ENCODE measurements at places on chromosomes 11 and 22.

- DNase-seq, result no peak
Measured at GRCh38 chr11:81135570-81135969, 1598.1 kb downstream of the FAM181B start.

DNA sequence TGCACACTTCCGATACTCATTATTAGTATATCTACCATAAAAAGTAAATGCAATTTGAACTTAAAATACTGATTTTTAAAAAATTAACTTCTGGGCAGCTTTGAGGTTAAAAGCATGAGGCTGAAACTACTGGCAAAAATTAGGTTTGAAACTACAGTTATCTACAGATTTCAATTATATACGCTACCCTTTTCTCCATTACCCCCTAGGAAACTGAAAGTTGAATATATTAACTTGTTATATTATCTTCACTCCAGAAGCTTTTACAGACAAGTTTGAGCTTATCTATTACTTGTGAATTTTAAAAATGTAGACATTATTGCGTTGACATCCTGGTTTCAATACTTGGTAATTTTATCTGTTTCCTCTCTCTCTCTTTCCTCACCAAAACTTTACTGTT, 96.7 kb upstream of the DDI1 start:
- no peak for DNase-seq

GRCh38 chr22:49724893-49725489, 102.7 kb downstream of the BRD1 start:
- DNase-seq, result peak; percentile 20

GRCh38 chr22:50087646-50088045, 2.2 kb upstream of the MOV10L1 start:
- no peak for DNase-seq

GRCh38 chr11:34680206-34680605, 59.3 kb downstream of the EHF start:
- peak; percentile 67 for DNase-seq

DNA sequence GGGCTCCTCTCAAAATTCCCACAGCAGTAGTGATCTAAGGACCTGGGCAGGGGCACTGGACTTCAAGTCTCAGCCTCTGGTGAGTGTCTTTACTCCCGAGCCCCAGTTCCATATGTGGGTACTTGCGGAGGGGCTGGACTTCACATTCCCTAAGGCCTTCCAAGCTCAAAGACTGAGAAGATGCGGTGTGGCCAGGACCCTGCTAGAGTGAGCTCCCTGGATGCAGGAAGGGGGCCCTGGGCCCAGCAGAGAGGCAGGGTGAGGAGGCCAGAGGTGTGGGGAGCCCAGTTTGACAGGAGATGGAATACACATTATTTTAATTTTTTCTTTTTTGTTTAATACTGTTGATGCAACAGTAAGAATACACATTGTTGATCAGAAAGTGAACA, 83.7 kb downstream of the IGLL1 start:
- no peak for DNase-seq

DNA sequence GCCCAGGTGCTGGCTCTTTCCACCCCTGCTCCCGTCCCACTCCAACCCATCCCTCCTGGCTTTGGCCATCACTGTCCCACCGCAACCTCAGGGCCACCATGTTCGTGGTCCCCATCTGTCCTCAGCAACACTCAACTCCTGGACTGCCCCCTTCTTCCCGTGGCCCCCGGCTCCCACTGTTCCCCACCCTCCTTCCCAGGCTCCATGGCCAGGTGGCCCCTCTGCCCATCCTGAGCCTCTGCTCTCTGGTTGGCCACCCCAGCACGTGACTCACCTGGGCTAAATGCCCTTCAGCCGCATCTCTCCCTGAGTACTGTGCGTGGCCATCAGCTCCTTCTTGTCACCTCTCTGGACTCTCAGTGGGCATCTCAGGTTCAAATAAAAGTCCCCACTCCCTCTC, 41.6 kb upstream of the PHF21B start:
- no peak for DNase-seq

DNA sequence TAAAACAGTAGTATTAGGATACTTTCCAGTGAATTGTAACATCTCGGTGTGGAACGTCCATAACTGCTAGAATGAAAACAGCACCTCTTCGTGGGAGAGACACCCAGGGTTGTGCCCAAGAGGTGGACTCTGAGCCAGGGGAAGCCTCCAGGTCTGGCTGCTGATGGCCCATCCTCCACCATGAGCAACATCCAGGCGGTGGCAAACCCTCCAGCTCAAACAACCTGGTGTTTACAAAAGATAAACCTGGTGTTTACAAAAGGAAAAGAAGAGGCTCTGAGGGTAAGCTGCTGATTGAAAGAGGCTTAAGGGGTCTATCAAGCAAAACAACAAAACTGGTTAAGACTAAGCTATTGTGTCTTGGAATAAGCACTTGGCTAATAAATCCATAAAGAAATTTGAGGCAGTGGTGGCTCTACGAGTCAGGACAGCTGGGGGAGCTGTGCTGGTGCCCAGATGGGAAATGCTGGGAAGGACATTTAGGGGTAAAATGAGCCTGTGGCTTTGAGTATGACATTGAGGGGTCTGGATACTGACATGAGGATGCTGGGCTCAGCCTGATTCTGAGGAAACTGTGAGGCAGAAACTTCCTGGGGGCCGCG, 909.0 kb downstream of the BRD1 start:
- DNase-seq, result no peak

GRCh38 chr11:126432525-126432924, 77.0 kb downstream of the ST3GAL4 start:
- DNase-seq, result no peak

DNA sequence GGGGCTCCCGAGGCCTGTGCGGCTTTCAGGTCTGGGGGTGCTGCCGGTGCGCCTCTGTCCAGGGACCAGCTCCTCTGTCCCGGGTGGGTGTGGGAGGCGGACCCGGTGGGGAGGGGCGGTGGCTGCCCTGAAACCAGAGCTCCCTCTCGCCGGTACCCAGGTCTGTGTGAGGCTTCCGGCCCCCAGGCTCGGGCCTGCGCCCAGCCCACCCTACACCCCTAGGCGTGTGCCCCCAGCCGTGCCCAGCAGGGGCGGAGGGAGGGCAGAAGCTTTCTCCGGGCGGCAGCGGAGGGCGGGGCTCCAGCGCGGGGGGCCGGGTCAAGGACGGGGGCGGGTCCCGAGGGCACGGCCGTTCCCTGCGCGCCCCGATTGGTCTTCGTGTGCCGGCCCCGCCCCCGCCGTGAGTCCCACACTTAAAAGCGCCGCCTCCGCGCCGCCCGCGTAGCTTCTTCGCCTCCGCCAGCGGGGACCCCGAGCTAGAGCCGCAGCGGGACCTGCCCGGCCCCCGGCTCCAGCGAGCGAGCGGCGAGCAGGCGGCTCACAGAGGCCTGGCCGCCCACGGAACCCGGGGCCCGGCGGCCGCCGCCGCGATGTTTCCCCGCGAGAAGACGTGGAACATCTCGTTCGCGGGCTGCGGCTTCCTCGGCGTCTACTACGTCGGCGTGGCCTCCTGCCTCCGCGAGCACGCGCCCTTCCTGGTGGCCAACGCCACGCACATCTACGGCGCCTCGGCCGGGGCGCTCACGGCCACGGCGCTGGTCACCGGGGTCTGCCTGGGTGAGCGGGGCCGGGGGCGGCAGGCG, 616 bp downstream of the PNPLA2 start:
- DNase-seq, result peak; percentile 73

DNA sequence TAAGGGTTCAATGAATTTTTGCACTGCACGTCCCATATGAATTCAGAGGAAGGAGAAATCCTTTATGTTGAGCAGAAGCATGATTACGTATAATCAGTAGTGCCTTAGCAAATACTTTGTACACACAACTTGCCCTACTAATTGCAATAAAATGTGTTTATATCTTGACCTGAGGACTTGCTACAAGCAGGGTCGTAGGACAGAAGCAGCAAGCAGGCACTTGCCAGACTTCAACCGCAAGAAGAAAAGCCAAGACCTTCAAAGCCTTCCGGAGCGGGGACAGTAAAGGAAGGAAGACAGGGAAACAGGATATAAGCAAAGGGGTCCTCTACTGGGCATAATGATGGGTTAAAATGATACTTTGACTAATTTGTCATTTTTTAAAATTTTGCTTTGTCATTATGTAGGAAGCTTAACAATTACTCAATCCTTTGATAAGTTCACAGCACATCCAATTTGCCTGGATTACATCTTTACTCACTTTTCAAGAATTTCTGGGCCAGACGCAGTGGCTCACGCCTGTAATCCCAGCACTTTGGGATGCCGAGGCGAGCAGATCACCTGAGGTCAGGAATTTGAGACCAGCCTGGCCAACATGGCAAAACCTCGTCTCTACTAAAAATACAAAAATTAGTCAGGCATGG, 23.2 kb upstream of the UBASH3B start:
- DNase-seq, result no peak

DNA sequence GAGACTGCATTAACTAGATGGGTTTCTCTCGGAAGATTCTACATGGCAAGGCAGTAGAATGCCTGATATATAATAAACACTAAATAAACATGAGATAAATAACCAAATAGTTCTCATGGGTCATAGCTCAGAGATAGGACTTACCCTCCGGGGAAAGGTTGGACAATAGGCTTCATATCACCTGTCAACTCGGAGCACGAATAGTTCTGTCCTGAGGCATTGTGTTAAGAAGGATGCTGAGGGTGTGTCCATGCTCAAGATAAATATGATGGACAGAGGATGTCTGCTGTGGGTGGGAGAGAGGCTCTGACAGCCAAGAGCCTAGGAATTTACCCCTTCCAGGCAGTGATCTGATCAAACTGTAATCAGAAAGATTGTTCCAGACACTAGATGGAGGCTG, 474.0 kb downstream of the MIAT start:
- DNase-seq, result no peak

DNA sequence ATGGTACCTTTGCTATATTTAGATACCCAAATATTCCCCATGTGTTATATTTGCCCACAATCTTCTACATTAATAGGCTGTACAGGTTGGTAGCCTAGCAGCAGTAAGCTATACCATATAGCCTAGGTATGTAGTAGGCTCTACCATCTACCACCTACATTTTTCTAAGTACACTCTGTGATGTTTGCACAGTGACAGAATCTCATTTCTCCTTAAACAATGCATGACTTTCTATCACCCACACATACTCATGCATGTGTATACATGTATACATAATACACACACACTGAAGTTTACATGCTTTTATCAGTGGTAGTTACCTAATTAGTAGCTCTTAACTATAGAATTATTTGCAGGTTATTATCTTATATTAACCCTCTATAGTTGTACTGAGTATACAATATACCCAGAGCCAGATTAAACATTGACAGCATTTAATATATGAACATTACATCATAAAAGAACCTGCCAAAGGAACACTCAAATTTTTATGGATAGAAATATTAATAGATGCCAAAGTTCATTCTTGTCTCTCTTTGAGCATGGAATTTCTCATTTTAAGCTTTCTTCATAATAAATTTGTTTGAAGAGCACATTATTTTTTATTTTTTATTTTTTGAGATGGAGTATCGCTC, 51.4 kb downstream of the ELP4 start:
- DNase-seq, result no peak

DNA sequence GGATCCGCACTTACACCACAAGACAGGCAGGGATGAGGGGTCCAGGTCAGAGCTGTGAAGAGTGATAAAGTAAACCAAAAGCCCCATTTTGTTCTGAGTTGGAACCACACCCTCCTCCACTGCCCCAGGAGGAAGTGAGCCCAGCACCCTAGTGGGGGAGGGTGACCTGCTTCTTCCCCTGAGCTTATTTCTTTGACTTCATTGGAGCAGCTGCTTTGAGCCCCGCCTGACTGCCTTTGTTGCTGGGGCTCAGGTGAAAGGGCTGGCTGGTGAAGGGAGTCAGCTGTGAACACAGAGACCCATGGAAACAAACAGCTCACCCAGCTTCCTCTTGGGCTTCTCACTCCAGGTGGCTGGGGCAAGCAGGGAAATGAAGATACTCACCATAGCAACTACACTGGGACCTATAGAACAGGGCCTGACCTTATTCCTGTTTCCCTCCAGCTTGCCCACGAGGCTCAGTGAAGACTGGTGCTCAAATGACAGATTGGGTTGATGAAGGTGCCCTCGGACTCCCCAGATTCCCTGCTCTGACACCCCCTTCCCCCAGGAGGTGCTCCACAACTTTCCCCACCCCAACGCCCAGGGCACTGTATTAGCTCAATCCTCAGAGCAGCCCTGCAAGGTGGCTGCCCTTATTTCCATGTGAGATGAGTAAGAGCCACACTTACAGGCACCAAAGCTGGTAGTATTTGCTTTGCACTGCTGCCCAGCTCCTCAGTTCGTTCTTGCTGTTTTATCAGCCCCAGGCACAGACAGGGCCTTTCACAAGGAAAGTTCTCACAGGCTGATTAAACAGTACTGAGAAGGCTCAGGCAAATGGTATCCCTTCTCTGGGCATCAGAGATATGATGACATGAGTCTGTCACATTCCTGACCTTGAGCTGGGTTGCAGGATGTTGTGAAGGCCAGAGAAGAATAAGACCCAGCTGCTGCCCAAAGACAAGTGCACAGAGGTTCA, 2.4 kb downstream of the UCP2 start:
- peak; percentile 20 for DNase-seq

DNA sequence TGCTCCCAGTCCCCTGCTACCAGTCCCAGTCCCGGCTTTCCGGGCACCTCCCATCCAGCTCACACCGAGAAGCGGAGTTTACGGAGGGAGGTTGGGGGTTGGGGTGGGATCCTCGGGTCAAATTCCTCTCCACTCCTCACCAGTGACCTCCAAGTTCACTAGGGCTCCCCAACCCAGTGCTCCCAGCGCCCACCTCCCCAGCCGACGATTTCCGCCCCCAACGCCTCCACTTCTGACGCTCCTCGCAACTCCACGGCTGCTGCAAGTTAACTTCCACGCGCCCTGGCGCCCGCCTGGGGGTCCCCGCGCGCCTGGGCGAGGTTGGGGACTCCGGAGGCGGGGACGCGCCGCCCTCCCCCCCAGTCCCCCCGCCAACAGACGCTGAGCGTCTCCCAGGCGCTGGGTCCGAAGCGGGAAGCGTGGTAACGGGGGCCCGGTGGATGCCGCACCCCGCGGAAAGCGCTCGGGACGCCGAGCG, 526 bp downstream of the TPST2 start:
- peak; percentile 12 for DNase-seq

GRCh38 chr11:116042146-116042545, 537.9 kb upstream of the CADM1 start:
- no peak for DNase-seq

- DNase-seq, result no peak
Measured at GRCh38 chr11:35682230-35683173, 19.9 kb downstream of the TRIM44 start.

GRCh38 chr11:75603791-75604736, 42.0 kb downstream of the SERPINH1 start:
- peak; percentile 96 for DNase-seq

- DNase-seq, result no peak
Measured at GRCh38 chr11:125376117-125376516, 119.9 kb downstream of the FEZ1 start.

GRCh38 chr11:61168042-61168688, 6.9 kb upstream of the VPS37C start:
- no peak for DNase-seq

- no peak for DNase-seq
Measured at GRCh38 chr11:64924910-64925284, 408 bp downstream of the PPP2R5B start.

GRCh38 chr22:50399751-50400331, 56.7 kb downstream of the PPP6R2 start:
- DNase-seq, result no peak

- DNase-seq, result no peak
Measured at GRCh38 chr11:99979042-99979441, 708.0 kb upstream of the ARHGAP42 start.

- no peak for DNase-seq
Measured at GRCh38 chr22:42926104-42926503, 69.0 kb upstream of the ARFGAP3 start.

- DNase-seq, result no peak
Measured at GRCh38 chr11:128389461-128389976, 197.8 kb downstream of the ETS1 start.
